Osteoblast (primary cell): ENCODE measurements at places on chromosomes 4 and X. TPM values are rescaled to one million over a fixed set of nuclear protein-coding genes. Genes with fewer than 3 reads are reported as not detected.

DNA sequence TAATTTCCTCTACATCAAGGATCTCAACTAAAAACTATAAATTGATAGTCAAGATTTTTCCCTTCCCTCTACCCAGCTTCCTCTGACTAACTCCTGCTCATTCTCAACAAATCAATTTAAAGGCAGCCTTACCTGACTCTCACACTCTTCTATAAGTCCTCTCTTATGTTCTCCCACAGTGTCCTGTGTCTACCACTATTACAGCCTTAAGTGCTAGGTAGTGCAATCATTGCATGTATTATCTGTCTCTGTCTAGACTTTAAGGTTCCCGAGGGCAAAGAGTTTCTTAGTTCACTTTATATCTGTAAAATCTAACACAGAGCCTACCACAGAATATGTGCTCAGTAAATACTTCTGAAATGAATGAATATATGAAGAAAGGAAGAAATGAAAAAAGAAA is 123.7 kb downstream of the BTC start:
- DNase-seq: no peak

DNA sequence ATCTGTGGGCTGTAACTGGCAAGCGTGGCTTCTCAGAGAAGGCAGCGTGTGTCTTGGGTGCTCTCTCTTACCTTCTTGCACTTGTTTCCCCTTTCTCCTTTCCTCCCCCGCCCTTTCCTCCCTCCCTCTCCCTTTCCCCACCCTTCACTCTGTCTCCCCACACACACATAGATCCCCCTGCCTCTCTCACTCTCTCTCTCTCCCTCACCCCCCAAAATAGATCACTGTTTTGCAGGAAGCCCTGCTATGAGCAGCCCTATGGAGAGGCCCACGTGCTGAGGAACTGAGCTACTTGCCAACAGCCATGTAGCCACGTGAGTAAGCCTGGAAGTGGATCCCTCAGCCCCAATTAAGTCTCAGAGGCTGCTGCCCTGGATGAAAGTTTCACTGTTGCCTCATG is 4.3 kb upstream of the PNMA6E start:
- peak; percentile 57 for DNase-seq

GLOD5 gene
- total RNA-seq: not detected in 2 replicates

DNA sequence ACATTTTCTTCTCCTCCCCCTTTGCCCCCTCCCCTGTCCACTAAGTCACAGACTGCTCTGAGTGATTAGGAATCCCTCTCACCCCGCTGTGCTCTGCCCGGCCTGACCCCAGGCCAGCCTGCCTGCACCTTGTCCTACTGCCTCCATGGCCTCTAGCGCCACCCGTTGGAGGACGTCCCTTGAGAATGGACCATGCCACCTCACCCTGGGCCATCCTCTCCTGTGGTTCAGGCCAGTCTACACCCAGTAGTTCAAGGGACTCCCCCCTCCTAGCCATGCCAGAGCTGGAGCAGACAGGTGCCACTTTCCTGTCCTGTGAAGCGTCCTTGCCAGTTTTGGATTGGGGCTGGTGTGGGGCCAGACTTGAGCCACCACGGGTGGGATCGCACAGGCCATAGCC is 9.7 kb upstream of the IRAK1 start:
- DNase-seq: peak; percentile 35

DNA sequence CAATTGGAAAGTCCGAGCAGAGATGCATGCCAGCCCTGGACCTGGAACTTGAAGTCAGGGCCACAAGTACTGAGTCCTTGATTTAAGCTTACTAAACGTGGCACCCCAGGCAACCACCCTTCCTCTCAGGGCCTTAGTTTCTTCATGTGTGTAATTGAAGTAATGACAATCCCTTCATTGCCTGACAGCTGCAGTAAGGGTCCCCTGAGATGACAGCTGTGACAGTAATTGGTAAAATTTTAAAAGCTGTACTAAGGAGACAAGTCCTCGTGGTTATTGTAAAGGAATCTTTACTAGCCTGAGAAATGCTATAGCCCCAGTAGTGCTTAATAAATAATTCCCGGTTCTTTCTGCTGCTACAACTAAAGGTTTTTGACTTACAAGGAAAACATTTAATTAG is 175.1 kb upstream of the RADX start:
- DNase-seq: no peak

DNA sequence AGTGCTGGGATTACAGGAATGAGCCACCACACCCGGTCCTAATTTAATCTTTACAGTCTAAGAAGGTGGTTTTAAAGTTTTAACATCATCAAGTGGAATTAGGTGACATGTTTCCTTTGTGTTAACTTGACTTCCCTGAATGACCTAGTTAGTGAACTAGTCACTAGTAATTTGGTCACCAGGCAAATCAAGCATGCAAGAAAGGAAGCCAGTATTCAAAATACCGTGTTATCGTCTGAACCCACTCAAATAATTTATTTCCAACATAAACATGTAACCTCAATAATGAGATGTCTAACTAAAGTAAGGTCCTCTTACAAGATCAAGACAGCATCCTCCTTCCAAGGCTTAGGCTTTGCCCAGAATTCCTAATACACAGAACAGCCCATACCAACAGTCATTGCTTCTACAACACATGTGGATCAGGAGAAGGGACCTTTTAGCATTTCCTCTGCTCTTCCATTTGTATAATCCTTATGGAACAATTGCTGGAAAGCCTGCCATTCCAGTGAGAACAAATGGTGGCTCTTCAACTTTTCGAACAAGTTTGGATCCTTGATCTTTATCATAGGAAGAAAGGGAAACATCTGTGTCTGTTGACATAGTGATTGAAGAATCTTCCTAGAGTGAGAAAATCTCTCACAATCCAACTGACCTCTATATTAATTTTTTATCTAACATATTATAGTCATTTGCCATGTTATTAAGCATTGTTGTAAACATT is 97.2 kb downstream of the ANXA3 start:
- DNase-seq: no peak
